ENCODE measurements at places on chromosomes 12 and 14.
A peak's percentile ranks its signal among the peaks of the same experiment; 100 is the strongest.

DNA sequence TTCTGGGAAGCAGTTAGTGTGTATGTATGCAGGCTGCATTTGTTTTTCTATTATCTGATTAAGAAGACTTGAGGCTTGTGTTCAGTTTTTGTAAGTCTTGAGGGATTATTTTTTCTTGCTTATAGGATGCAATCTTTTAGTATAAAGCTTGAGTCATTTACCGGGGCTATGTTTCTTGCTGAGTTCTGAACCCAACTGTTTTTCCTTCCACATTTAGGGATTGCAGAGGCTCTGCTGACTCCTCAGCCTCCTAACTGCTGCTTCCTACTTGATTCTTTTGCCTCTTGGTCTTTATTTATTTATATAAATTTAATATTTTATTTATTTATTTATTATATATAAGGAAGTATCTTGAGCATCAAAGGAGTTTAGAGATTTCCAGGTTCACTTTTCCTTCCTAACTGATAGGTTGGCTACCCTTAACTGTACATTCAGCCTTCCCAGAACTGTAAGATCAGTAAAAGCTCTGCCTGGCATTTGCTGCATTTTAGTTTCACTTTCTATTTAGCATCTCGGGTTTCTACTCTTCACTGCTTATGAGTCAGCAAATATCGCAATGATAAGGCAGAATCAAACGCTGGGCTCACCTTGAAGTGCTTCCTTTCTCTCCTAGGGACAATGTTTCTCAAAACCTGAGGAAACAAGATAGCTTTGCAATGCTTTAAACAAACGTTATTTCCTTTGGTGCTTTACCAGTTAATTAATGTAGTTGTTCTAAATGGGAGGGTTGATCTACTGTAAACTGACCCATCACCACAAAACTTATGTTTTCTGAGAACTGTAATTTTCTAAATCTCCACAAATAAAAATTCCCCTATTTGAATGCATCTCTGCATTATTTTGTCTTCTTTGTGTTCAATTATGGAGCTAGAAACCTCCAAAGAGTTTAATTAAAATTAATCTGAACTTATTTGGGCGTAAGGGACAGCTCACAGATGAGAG, 1183.7 kb upstream of the TMEM132C start:
- DNase-seq = peak; percentile 39

- DNase-seq = no peak
Measured at GRCh38 chr12:77954206-77954555, 123.5 kb downstream of the NAV3 start.

DNA sequence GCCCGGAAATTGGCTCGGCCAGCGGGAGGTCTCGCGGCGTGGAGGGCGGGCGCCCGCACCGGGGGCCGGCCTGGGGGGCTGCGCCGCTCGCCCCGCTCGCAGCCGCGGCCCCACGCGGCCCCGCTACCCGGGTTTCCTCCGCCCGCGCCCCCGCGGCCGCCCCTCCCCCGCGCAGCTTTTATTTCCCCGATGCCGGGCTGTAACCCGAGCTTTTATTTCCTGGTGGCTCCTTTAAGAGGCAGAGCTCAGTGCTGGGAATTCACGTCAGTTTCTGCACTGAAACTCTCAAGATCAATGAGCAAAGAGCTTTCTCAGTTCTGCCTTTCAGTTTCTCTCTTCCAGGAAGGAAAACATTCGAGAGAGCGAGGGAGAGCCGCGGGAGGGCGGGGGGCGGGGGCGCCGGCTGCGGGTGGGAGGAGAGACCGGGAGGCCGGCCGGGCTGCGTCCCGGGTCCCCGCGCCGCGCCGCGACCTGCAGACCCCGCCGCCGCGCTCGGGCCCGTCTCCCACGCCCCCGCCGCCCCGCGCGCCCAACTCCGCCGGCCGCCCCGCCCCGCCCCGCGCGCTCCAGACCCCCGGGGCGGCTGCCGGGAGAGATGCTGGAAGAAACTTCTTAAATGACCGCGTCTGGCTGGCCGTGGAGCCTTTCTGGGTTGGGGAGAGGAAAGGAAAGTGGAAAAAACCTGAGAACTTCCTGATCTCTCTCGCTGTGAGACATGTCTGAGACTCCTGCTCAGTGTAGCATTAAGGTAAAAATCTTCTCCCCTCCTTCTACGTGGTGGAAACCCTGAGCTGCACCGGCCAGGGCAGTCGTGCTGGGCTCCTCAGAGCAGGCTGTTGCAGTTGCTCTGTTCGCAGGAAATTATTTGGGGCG, at the start of gene ETV6:
TSS of gene ETV6 (plus strand) at position 262 of the 873 bp plus-strand sequence. CDS start at position 716, 454 bp downstream.
- DNase-seq = peak; percentile 85

GRCh38 chr12:42946871-42947381, 357.4 kb upstream of the PRICKLE1 start:
- DNase-seq = no peak

GRCh38 chr12:62785941-62786559, 148.9 kb downstream of the PPM1H start:
- DNase-seq = peak; percentile 58

GRCh38 chr12:123482876-123483275, 24.9 kb downstream of the SNRNP35 start:
- DNase-seq = peak; percentile 59

- no peak for DNase-seq
Measured at GRCh38 chr14:102510616-102511520, 1.3 kb upstream of the ANKRD9 start.

- no peak for DNase-seq
Measured at GRCh38 chr12:94500831-94501567, 41.3 kb upstream of the CEP83 start.

DNA sequence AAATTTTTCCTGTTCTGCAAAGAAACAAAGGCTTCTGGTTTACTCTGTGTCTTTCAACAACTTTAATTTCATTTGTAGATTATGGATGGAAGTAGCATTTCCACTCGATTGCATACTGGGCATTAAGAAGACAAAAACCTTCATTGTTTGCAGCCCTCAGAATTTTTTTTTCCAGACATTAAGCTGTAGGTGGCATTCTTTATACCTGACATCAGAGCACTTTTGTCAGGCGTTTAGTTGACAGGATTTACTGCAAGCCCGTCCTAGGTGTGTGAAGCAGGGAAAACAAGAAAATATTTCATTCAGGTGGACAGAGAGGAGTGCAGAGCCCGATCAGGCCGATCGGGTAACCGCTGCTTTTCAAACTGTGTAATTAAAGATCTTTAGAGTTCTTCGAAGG, 107.5 kb downstream of the TMEM260 start:
- no peak for DNase-seq

GRCh38 chr12:49909826-49910225, 6.1 kb upstream of the FAIM2 start:
- peak; percentile 75 for DNase-seq

- no peak for DNase-seq
Measured at GRCh38 chr12:12668005-12668404, 28.0 kb downstream of the GPR19 start.

GRCh38 chr14:31945701-31946100, 131.4 kb upstream of the ARHGAP5 start:
- DNase-seq = no peak

DNA sequence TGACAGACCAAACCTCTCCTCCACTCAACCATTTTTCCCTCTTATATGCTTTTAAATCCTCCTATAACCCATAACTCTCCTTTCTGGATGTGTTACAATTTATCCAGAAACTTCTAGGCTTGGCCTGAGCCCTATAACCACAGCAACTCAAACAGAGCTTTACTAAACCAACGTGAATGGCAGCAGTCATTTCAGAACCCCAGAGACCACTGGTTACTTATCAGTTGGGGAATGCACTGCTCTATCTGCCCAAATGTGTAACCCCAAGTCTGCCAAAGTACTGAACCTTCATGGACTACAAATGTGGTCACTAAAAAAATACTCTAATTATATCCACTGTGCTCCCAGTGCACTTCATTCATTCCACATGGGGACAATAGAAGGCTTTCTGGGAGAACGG, 42.0 kb downstream of the NAA25 start:
- no peak for DNase-seq

GRCh38 chr12:14770496-14771461, 32.5 kb downstream of the WBP11 start:
- peak; percentile 96 for DNase-seq

GRCh38 chr12:14129611-14130195, 148.3 kb upstream of the GRIN2B start:
- DNase-seq = no peak

DNA sequence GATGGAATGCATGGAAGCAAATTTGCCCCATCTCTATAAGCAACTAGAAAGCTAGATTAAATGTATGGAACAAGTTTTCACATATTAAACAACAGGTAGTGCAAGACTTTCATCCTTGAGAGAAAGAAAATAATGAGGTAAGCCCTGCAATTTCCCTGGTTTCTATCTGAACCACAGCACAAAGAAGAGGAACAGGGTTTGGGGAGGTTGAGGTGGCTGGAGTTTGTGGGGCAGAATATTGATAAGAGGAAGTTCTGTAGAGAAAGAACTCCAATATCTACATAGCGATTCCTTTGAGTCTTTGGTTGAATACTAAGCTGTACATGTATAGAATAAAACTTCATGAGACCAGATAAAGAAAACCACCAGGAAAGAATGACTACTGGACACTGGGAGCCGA, 96.3 kb upstream of the CCND2 start:
- DNase-seq = peak; percentile 24

- peak; percentile 73 for DNase-seq
Measured at GRCh38 chr12:69284131-69284530, 44.8 kb downstream of the CPSF6 start.

GRCh38 chr12:3228552-3228951, 151.4 kb downstream of the TSPAN9 start:
- DNase-seq = no peak

GRCh38 chr12:52245259-52245961, 12.4 kb downstream of the KRT7 start:
- DNase-seq = no peak

DNA sequence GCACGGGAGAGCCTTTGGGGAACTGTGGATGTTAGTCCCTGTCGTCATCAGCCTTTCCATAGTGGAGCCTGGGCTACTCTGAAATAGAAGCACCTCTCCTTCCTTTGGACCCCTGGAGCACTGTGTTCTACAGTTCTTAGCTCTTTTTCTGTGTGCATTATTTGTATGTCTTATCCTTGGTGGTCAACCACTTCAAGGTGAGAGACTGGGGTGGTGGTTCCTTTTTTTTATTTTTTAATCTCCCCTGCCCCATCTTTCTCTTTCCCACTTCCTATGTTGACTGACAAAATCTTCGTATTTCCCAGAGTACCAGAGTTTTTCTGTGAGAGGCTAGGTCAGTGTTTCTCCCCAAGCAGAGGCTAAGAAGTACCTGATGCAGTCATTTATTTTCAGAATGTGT, 111.7 kb downstream of the CRADD start:
- no peak for DNase-seq

GRCh38 chr14:74495356-74495755, 1.8 kb downstream of the ISCA2 start:
- no peak for DNase-seq

Measured in inflammatory macrophage (primary cell).